HL-60 (cell line): ENCODE measurements at places on chromosomes 12 and 14.

- DNase-seq: no peak
Observed at GRCh38 chr14:82422230-82422629, 888.6 kb upstream of the SEL1L start.

DNA sequence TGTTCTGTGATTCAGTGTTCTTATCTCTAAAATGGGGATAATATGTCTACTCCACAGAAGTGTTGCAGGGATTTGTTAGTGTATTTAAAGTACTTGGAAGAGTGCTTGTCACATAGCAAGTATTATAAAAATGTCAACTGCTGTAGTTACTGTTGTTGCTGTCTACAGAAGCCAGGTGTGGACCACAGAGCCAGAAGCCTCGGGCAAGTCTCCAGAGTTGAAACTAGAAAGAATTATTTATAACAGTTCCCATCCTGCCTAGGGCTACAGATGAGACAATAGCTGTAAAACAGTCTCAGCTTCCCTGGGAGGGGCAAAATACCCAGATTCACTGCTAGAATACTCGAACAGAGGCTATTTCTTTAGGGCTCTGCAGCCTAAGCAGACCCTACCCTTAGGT is 55.4 kb upstream of the FUT8 start:
- no peak for DNase-seq

DNA sequence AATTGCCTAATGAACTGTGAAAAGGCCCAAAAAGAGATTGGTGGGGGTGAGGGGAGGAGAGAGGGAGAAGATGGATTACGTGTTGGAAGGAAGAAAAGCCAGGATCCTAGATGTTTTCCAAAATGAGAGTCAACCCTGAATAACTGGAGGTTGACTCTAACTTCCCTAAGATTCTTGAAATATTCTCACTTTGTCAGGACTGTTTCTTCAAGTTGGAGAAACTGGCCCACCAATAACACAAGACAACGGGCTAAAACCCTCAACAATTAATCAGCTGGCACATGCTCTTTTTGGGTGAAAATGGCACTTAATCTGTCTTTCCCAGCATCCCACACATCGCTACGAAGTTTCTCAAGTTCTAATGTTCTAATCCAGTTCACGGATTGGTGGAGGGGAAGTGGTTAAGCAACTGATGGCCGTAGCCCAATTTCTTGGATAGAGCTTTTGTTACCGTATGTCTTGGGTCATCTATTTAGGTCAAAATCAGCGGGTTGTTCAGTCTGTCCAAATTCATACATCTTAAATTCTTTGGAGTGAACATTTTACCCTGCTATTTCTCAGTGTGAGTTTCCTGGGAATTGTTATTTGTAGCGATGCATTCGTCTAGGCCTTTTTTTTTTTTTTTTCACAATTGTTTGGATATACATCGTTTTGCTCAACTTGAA is 49.0 kb downstream of the GPHB5 start:
- DNase-seq: no peak

GRCh38 chr14:55107766-55108554 is 21.1 kb upstream of the LGALS3 start:
- DNase-seq: peak; percentile 77

- no peak for DNase-seq
Observed at GRCh38 chr12:11973396-11973795, 97.3 kb upstream of the BCL2L14 start.

- DNase-seq: peak; percentile 43
Observed at GRCh38 chr14:105019861-105020814, 745 bp downstream of the CDCA4 start.

DNA sequence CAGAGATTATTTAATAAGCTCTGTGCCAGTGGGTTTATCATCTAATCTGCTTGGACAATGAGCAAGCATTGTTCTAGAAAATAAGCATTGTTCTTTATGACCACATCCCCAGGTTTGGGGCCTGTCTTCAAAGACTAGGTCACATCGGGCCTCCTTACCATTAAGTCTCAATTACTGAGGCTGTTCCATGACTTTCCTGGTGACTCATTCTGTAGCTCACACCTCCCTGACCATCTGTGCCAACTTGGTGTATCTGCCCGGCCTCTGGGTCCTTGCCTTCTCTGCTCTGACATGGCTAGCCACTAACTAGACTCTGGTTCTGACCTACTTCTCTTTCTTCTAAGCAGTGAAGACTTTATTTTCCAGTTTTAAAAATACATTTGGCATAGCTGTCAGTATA is 44.4 kb upstream of the PLEKHA5 start:
- no peak for DNase-seq

- peak; percentile 98 for DNase-seq
Observed at GRCh38 chr14:23034498-23035302, at the start of gene PSMB5. Gene PSMB5 (minus strand): TSS chr14:23034900. CDS start chr14:23034881, 19 bp downstream.

- DNase-seq: no peak
Observed at GRCh38 chr12:509500-509899, 49.8 kb downstream of the B4GALNT3 start.

GRCh38 chr14:94363151-94363624 is 25.2 kb downstream of the SERPINA1 start:
- DNase-seq: no peak

GRCh38 chr12:1069846-1070245 is 78.8 kb downstream of the ERC1 start:
- no peak for DNase-seq

- DNase-seq: no peak
Observed at GRCh38 chr12:104702565-104703139, 245.9 kb downstream of the CHST11 start.

DNA sequence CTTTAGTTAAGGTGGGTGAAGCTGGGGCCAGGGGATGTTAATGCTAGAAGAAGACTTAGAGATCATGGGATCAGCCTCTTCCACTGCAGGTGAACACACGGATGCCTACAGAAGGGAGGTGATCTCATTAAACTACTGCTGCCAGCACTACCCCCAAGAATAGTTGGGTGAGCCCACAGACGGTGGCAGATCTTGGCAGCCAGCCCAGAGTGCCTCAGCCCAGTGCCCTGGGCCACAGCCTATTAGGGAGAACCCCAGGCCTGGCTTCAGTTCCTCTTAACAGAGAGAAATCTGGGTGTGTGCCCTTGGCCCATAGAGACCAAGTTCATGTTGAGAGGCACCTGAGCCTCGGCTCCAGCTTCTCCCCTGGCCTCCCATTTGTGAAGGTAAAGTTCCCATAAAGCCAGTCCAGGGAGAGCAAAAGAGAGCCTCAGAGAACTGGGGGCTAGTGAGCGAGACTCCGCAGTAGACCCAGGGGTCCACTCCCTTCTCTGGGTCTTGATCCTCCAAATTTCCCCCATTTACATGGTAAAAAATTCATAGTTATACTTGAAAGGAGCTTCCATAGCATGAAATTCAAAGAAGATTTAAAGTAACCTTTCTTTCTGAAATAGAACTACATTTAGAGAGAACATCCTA is 125.0 kb upstream of the CCND2 start:
- peak; percentile 87 for DNase-seq

DNA sequence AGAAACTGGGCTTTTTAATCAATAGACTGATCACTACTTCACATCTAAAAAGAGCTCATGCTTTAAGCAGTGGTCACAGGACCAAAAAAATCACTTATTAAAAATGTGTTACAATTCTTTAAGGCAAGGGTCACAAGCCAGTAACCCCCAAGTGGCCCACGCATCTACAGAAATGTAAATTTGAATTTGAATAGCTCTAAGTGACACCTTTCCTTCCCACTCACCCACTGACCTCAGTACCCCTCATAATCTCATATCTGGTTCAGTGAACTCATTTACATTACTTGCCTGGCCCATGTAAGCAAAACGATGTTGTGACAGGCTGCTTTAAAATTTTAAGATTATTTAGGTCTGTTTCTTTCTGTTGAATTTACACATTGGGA is 27.4 kb downstream of the NELL2 start:
- DNase-seq: no peak

- DNase-seq: no peak
Observed at GRCh38 chr12:44294649-44295048, 458.8 kb downstream of the TMEM117 start.

DNA sequence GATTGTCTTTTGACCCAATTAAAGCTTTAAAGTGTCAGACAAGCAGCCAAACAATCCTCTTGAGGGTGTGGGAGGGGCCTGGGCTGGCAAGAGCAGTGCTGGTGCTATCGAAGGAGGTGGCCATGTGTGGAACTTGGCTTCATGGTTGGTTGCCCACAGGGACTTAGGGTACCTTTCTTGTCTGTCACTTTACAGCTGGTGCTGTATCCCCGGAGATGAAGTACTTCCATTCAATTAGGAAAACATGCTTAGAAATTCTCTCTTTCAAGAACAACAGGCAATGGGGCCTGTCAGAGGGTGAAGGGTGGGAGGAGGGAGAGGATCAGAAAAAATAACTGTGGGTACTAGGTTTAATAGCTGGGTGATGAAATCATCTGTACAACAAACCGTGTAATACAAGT is 86.5 kb downstream of the DAAM1 start:
- no peak for DNase-seq

GRCh38 chr12:57521525-57522010 is 1.1 kb upstream of the MBD6 start:
- DNase-seq: no peak

DNA sequence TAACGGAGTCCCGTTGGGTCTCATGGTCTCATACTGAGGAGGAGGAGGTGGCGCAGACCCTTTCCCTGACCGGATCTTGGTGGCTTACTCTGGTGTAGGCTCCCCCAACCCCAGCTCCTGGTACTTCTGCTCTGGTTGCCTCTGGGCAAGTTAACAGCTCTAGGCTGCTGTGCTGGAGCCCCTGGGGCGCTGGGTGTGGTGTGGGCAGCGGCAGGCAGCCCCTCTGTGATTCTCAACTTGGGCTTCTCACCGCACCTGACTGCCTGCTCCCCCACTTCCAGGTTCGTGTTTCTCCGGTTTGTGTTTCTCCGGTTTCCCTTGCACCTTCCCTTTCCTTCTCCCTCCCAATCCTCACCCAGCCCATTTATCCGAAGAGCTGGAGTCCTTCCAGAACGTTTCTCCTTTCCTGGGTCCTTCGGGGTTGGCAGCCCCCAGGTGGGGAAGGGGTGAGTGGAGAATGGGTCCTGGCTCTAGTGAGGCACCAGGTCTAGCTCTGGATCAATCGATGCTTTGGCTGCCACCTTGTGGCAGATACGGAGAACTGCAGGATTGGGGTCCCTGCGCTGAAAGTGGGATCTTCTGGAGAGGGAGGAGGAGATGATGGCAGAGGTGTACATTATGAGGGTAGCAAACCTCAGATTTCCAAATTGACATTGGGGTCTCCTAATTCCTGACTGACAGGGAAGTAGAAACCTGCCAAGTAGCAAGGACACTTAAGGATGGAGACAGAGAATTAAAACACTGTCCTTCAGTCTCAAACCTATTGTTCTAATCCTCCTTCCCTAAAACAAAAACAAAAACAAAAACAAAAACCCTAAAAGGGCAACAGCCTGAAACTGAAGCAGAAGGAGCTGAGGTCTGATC is 8.3 kb downstream of the CISTR start:
- DNase-seq: peak; percentile 38

GRCh38 chr14:76473481-76474263 is 97.7 kb downstream of the ESRRB start:
- DNase-seq: no peak

DNA sequence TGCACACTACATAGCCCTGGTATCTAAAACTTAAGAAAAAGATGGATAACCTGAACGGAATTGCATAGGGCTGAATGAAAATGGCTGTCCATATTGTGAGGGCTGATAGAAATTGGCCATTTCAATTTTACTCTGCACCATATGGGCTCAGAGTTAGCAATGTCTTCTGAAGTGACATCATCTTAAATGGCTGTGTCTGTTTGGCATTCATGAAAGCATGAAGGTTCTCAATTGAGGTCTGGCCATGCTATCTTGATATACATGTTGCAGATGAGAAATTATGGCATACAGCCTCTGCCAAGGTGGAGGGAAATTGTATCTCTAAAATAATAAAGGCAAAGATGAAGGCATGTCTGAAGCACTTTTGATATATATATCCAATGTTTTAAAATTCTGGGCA is 226.0 kb upstream of the PDE3A start:
- no peak for DNase-seq

DNA sequence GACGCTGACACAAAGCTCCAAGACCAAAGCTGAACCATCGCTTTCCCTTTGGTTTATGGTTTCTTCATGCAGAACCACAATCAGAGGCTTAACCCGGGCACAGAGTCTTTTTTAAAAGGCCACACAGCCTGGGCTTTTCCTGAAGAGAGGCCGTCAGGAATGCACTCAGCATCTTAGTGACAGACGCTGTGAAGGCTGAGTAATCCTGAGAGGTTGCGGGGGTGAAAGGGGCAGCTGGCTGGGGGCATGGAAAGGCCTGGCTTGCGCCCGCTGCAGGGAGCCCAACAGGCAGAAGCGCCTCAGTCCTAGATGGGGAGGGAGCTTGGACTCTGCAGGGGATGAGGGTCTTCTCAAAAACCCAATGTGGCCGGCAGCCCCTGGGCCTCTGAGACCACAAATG is 13.6 kb downstream of the CTDSP2 start:
- no peak for DNase-seq

- no peak for DNase-seq
Observed at GRCh38 chr12:23945249-23945648, 4.2 kb downstream of the SOX5 start.

- DNase-seq: no peak
Observed at GRCh38 chr14:90828642-90829487, 12.6 kb upstream of the TTC7B start.

DNA sequence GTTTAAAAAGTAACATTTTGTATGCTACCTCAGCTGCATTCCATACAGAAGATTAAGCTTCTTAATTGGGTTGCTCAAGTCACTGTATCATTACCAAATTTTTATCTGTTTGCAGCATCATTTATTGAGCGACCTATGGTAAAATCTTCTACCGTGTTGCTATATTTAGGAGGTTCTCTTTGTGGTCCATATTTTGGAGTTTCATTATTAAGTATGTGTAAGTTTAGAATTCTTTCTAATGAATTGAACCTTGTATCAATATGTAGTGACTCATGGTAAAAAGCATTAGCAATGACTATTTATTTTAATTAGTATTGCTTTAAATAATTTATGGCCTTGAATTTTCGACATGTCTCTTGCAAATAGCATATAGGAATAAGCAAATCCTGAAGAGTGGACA is 42.2 kb downstream of the CSRP2 start:
- DNase-seq: no peak

DNA sequence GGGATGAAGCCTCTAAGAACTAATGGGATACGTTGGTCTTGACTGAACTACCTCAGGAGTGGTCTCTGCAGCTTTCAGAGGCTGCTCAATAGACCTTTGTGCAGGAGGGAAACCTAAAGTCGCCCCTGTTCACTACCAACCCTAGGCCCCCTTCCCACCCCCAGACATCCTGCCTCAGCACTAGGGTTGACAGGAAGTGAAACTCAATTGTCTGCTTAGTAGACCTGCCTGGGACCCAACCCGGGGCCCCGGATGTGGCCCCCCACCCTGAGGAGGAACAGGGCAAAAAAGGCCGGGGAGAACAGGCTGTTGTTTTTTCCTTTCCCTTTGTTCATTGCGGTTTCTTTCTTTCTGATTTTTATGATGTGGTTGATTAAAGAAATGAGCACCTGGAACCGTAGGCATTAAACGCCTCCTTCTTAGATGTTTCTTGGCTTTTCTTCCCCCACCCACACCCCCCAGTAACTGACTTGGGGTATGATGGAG is 1.6 kb upstream of the DGKA start:
- DNase-seq: peak; percentile 46

DNA sequence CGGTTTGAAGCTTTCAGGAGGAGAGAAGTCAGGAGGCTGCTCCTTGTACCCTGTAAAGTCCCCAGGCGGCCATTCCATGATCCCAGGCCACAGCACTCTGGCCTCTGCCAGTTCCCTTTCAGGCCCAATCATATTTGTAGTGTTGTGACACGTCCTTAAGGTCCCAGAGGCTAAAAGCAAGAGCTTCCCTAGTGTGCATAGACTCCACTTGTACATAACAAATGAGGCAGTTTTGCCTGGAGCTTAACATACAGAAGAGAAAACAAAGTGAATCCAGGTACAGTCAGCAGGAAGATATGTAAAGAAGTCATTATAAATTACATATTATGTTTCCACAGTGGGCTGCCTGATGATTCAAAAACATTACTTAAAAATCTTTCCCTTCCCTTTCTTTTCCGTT is 81.1 kb upstream of the RPH3A start:
- no peak for DNase-seq
